ENCODE measurements at places on chromosomes 12 and 14.
A peak's percentile ranks its signal among the peaks of the same experiment; 100 is the strongest.

DNA sequence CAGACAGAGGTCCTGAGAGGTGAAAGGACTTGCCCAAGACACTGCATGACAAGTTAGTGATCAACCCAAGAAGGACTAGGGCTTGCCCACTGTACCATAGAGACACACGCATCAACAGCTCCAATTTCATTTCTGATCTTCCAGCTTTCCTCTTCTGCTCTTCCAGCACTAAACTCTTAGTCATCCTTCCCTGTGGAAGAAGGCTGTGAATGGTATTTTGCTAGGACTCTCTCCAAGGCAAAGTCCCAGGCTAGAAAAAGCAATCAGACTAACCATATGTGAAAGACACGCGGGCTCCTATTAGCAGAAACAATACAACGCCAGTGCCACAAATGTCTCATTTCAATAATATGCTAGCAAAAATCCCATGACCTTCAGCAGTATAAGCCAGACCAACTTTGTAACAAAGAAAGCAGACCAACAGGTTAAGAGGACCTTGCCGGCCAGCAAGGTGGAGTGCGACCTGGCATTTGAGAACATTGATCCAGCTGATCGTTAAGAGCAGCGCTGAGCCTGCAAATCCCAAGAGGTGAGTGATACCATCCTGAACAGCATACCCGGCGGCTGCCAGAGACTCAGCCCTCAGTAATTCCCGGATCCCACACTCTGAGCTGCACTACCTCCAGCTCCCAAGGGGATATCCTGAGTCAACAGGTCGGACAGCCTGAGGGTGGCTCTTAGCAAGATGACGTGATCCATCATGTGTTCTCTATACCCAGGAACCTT lies 132.5 kb downstream of the FOXN3 start:
- no peak for DNase-seq

GRCh38 chr14:39109893-39110715 lies 4.0 kb upstream of the GEMIN2 start:
- DNase-seq: no peak

- no peak for DNase-seq
These were observed 108.8 kb downstream of the ETNK1 start for GRCh38 chr12:22733756-22734155.

DNA sequence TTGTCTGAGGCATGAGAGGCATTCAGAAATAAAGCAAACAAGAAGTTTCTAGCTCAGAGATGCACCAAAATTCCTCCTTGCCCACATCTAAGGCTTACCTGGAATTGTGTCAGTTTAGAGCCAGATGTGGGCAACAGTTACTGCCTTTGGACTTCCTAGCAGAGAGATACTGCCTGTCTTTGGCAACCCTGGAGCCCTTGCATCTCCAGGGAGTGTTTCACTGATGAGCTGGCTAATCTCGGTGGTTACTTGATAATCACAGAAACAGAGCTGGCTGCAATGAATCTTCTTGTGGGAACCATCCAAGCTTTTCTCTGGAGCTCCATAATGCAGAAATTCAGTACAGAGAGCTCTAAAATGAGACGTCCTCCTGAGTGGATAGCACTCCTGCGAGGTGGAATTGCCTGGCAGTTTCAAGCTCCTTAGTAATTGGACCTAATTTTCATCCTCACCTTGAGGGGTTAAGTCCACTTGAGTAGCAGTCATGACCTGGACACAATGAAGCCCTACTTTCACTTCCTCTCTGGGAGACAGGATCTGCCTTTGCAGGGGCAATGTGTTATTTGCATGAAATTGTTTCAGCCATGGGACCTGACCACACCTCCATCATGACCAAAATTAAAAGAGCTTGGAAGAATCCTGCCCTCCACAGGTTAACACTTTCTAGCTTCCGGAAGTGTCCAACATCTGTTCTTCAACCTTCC lies 108.8 kb upstream of the ARHGAP5 start:
- no peak for DNase-seq

GRCh38 chr14:24195186-24196070 lies at the start of gene TM9SF1:
TM9SF1 (minus strand) TSS chr14:24195441; CDS start chr14:24195019, 422 bp downstream.
- peak; percentile 96 for DNase-seq

GRCh38 chr14:23183479-23183878 lies at the start of gene SLC7A8:
SLC7A8 (minus strand) TSS chr14:23183660; CDS start chr14:23182914, 746 bp downstream.
- DNase-seq: no peak

DNA sequence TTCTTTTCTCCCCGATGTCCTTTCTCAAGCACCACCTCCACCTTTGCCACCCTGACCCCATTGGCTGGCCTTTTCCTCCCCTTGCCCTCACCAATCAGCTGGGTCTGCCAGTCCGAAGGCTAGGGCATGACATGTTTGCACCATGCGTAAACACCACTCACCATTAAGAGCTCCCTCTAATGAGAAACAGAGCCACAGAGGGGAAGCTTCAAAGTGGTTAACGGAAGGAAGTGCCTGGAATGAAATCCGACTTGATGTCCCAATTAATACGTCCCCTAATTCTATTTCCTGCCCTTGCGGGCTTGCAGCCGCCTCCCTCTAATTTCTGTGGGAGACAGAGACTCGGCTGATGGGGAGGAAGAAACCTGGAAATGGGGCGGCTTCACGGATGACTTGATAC lies 318.5 kb upstream of the TBX3 start:
- DNase-seq: no peak

- no peak for DNase-seq
These were observed 11.3 kb downstream of the PLD4 start for GRCh38 chr14:104935955-104936354.

All from CD8-positive, alpha-beta T cell (primary cell).